Activated naive CD4-positive, alpha-beta T cell treated with anti-CD3 and anti-CD28 coated beads, Interleukin-2, amount 10 ng/mL, durations not matched to agents 5 hours and 36 hours (primary cell): ENCODE measurements at places on chromosomes 6 and 20. TPM values are rescaled to one million over a fixed set of nuclear protein-coding genes. Genes with fewer than 3 reads are reported as not detected.

Gene RFX6
- not detected for total RNA-seq

Gene IPCEF1
- total RNA-seq = 22.3 TPM

Gene LY6G6C
- not detected for total RNA-seq

Gene WFDC2
- not detected for total RNA-seq

Gene SLC35F1
- not detected for total RNA-seq

Gene ELOVL4
- total RNA-seq = 0.31 TPM

Gene SYCP2
- 4.8 TPM for total RNA-seq

Gene NOTCH4
- total RNA-seq = 0.24 TPM

Gene AVP
- total RNA-seq = not detected
